ENCODE measurements at places on chromosomes 1 and 21.

- no peak for DNase-seq
Observed at GRCh38 chr21:14863745-14864210, 201.0 kb downstream of the NRIP1 start.

- DNase-seq, result no peak
Observed at GRCh38 chr1:203765029-203765837, at the start of gene LAX1. Gene LAX1, plus strand, starts transcription at chr1:203765183. Its CDS starts 383 bp downstream, at chr1:203765566.

GRCh38 chr1:119001181-119002027, 13.3 kb upstream of the TBX15 start:
- peak; percentile 67 for DNase-seq

DNA sequence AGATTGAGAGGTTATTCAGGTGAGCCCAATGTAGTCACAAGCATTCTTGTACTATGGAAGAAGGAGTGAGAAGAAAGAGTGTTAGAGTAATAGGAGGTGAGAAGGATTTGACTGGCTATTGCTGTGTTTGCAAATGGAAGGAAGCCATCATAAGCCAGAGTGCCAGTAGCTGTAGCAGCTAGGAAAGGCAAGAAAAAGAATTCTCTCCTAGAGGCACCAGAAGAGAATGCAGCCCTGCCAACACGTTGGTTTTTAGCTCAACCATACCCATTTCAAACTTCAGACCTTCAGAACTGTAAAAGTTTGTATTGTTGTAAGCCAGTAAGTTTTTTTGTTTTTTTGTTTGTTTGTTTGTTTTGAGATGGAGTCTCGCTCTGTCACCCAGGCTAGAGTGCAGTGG, 8.9 kb upstream of the IL12RB2 start:
- no peak for DNase-seq

- DNase-seq, result no peak
Observed at GRCh38 chr1:33735624-33736023, 128.3 kb upstream of the HMGB4 start.

DNA sequence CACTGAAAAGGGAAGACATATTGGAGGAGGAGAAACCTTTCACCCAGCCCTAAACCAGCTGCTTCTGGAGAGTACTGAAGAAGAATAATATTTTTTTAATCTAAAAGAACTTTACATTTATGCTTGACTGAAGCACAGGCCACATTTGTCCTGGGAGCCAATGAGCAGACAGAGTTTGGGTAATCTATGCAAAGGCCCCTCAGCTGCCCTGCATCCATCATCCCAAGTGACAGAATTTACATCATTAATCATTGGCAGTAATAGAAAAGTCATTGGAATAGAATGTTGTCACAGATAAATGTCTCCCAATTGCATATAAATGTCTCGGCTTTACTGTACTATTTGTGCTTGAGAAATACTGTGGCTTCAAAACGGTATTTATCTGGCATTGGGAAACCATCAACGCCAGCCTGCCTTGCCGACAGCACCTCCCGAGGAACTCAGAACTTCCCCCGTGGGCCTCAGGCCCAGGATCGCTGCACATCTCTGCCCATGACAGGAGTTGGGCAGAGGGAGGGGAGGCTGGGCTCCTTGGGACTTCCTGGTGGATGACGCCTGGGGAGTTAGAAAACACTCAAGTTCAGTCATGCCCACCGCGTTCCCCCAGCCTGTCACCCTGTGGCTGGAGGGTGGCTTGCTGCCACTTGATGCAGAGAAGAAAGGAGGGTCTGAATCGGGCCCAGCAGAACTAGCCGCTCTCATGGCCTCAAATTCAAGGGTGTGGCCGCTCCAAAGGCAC, 133.1 kb downstream of the CAMTA1 start:
- no peak for DNase-seq

GRCh38 chr1:248696261-248696660, 6.3 kb downstream of the OR14I1 start:
- no peak for DNase-seq

- no peak for DNase-seq
Observed at GRCh38 chr1:208069908-208070307, 159.0 kb upstream of the CD34 start.

Measured in endodermal cell (in vitro differentiated cells).